ENCODE measurements at places on chromosomes 4 and X.

DNA sequence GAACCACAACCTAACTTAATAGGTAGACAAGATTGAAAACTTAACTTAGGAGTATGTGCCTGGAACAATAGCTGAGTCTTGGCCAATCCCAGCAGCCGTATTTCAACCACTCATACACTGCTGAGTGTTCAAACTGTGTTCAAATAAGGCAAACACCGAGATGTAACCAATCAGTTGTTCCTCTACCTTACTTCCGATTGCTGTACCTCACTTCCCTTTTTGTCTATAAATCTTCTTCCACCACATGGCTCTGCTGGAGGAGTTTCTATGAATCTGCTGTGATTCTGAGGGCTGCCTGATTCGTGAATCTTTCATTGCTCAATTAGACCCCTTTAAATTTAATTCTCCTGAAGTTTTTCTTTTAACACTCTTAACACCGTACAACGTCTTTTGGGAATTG is 108.0 kb downstream of the ANAPC4 start:
- DNase-seq = no peak

DNA sequence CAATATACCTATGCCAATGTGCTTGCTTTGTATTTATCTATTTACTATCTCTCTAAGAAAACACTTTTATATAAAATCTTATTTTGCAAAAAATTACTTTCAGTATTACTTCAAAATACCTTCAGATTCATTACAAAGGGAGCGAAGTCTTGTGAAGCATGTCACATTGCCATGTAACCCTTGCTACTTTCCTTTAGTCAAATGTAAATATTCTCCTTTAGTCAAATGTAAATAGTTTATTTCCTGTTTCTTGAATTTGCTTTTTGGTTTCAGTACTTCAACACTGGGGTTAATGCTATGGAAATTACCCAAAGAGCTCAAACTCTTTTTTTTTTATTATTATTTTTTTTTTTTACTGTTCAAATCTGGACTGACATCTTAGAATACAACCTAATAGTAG is 383.3 kb downstream of the GRXCR1 start:
- DNase-seq = no peak

DNA sequence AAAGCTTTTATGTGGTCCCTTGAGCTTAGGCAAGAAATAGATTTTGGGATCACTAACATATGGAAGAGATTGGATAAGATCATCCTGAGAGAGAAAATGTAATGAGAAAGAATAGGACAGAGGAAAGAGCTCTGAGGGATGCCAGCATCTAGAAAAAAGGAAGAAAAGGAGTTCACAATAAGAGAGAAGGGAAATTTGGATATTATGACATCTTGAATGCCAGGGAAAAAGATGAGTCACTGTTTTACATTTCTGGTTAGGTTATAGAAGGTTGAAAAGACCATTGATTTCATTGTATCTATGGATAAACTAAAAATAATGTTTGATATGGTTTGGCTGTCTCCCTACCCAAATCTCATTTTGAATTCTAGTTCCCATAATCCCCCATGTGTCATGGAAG is 208.5 kb downstream of the MAD2L1 start:
- DNase-seq = no peak

GRCh38 chr4:22416403-22416802 is 99.5 kb downstream of the ADGRA3 start:
- no peak for DNase-seq

- no peak for DNase-seq
Measured at GRCh38 chr4:140174543-140174942, 20.6 kb upstream of the MAML3 start.

DNA sequence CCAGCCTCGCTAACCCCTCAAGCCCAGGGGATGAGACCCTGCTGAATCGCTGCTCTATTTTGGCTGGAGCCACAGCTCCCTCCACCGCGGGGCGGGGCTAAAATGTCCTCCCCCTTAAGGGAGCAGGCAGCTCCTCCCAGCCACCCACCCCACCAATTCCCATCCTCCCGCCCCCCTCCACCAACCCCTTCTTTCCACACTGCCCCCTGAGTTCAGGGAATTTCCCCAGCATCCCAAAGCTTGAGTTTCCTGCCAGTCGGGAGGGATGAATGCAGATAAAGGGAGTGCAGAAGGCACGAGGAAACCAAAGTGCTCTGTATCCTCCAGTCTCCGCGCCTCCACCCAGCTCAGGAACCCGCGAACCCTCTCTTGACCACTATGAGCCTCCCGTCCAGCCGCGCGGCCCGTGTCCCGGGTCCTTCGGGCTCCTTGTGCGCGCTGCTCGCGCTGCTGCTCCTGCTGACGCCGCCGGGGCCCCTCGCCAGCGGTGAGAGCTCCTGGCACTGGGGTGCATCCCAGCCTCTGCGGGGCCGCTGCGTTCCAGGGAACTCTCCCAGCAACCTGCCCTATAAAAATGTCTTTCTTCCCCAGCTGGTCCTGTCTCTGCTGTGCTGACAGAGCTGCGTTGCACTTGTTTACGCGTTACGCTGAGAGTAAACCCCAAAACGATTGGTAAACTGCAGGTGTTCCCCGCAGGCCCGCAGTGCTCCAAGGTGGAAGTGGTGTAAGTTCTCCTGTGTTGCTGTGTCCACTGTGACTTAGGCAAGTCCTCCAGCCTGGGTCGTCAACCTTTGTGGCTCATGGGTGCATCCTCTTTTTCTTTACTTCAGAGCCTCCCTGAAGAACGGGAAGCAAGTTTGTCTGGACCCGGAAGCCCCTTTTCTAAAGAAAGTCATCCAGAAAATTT is at the start of gene CXCL6:
Gene CXCL6 (plus strand): TSS at position 306 of the 907 bp plus-strand sequence. CDS start 73 bp downstream, at position 379.
- no peak for DNase-seq

All from PC-9 (cell line).